ENCODE measurements at places on chromosomes 4 and X.

DNA sequence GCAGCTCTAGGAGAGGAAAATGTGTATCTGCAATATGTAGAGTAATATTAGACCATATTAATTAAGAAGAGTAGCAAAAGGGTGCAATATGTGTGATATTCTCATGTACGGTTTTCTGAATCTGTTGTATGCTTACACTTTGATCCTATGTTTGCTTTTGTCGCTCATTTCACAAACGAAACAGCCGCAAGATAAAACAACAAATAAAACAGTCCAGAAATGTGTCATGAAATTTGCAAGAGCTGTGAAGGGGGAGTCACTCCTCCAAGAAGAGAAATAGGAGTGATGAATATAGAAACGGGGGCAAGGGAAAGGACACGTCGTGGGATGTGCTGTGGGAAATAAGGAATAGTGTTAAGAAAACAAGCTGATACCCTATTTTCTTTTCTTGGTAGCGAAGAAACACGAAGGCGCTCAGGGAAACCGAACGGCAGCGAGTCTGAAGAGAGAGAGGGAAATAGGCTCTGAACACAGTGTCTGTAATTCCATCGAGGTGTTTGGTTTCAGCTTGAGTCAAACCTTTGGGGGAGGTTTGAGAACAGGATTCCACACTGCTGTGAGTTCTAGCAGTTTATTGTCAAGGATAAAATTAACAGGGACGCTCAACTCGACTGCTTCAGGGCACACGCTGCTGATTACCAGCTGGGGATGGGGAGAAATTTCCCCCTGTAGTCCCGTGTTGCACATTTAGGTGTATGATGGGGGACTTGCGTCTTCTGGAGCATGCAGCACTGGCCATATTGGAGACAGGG lies 595.6 kb upstream of the TENM3 start:
- no peak for DNase-seq

DNA sequence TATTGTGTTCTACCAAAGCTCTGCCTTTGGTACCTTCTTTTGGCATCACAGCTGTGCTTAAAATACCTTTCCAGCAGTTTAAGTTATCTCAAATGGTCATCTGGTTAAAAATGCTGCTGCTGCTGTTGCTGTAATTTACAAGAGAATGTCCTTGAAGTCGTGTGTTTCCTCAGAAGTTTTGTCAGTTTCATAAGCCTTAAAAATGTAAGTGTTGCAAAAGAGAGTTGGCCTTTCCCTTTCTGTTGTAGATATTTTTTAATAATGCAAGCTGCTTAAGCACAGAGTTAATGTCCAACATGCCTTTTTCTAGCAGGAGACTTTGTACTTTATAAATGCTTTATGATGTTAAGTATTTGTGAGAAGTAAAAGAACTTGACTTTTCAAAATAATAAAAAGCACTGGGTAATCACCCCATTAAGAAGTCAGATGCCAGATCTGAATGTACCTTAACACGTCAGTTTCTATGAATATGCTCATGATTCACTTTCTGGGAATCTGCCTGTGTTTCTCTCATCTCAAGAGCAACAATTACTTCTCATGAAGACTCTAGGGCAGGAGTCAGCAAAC lies 35.3 kb upstream of the TENM3 start:
- no peak for DNase-seq

GRCh38 chr4:186169945-186170802 lies 21.2 kb upstream of the CYP4V2 start:
- DNase-seq, result no peak

- no peak for DNase-seq
These were observed 48.4 kb downstream of the ATP8A1 start for GRCh38 chr4:42608551-42608950.

- DNase-seq, result no peak
These were observed 59.7 kb upstream of the BCOR start for GRCh38 chrX:40157228-40158035.

- DNase-seq, result no peak
These were observed 14.2 kb upstream of the MID1 start for GRCh38 chrX:10634392-10635161.

- no peak for DNase-seq
These were observed 447.5 kb upstream of the RASGEF1B start for GRCh38 chr4:81919223-81919622.

GRCh38 chrX:43314525-43314924 lies 341.6 kb upstream of the MAOA start:
- no peak for DNase-seq

DNA sequence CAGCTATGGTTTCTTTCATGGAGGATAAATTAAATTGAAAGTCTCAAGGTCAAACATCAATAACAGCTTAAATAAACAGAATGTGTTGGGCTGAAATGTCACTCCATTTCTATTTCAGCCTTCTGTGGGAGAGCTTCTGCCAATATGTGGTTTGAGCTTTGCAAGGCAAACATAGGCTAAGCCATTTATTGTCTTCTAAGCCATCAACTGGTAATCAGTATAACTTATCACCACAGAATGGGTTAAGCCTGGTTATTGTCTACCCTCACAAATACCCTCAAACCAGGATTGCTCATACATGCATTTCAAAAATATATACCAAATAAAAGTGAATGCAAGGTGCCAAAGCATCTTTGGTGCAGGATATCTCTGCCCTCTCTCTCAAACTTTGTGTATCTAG lies 52.7 kb downstream of the GABRB1 start:
- no peak for DNase-seq

DNA sequence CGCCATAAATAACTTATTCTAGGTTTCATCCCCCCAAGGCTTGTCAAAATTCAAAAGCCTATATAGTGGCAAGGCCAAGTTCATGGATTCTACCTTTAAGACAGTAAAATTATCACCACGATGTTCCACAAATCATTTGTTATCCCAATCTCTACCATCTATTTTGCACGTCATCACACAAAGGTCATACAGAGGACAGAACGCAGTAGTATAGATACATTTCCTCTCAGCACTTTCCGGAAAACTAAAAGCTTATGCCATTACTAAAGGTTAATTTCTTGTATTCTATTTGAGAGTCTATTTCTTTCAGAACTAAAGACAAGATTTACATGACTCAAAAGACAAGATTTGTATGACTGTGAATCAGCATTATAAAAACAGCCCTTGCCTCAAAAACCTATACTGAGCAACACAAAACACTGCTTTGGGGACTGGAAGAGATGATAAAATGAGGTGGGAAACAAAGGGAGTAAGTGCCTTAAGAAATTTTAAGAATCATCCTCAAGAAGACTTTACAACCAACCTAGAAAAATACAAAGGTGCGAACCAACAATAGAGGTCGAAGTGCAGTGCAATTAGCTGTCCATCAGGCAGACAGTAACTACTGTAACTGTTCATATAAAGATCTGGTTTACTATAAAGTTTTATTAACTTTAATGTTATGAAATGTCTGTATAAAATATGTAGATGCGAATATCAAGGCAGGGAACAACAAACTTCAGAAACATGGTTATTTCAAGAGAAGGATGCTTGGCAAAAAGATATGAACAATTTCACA lies 7.6 kb downstream of the UBE2D3 start:
- no peak for DNase-seq

DNA sequence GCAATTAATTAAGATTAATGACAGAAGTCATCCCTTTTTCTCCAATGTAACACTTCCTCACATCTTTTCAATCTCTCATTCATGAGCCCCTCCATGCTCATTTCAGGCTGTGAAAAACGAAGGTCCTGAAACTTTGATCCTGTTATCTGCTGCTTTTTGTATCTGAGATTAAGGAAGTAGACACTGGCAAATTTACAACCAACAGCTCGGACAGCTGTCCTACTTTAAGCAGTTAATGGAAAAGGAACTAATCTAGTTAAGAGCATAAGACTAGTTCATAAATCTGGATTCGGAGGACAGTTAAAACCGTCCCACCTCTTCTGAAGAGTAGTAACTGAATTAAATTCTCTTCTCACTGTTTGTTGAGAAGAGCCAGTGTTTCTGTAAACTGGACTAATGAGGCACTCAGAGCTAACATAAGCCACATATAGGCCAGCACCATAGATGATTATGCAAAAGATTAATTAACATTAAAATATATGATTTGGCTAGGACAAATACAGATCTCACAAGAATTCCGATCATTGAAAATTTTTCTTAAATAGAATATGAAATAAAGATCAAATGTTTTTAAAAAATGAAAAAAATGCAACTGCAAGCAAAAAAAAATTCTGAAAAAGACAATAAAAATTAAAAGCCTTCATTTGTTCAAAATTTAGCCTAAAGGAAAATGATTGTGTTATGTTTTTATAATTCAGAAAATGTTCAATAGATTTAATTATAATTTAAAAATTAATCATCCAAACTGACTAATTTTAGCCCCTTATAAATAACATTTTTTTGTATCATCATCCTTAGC lies 114.4 kb downstream of the ANTXR2 start:
- DNase-seq, result no peak

- DNase-seq, result no peak
These were observed 958.2 kb downstream of the PCDH7 start for GRCh38 chr4:31678356-31678755.

DNA sequence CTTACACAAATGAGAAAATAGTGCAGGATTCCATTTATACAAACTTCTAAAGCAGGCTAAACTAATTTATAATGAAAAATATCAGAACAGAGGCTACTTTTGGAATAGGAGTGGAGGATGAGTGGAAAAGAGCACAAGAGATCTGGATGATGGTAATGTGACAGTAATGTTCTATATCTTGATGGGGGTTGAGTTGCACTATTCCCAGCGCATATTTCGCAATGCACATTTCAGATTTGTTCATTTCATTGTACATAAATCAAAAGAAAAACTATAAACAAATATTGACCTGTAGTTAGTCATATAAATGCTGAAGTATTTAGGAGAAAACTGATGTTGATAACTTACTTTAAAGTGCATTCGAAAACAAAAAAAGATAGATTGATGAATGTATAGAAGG lies 177.0 kb upstream of the MAOA start:
- no peak for DNase-seq

DNA sequence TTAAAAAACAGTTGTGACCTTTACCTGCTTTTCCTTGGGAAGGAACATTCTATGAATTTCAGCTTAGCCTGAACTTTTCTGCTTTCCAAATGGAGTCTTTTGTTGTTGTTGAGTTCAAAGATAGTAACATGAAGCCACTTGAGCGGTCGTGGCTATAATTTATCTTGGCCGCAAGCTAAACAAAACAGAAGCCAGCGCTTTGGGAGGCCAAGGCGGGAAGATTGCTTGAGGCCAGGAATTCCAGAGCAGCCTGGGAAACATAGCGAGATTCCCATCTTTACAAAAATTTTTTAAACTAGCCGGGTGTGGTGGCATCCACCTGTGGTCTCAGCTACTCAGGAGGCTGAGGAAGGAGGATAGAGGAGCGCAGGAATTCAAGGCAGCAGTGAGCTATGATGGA lies 29.9 kb downstream of the TKTL1 start:
- no peak for DNase-seq

- no peak for DNase-seq
These were observed 96.0 kb downstream of the CBR4 start for GRCh38 chr4:168914095-168914494.

DNA sequence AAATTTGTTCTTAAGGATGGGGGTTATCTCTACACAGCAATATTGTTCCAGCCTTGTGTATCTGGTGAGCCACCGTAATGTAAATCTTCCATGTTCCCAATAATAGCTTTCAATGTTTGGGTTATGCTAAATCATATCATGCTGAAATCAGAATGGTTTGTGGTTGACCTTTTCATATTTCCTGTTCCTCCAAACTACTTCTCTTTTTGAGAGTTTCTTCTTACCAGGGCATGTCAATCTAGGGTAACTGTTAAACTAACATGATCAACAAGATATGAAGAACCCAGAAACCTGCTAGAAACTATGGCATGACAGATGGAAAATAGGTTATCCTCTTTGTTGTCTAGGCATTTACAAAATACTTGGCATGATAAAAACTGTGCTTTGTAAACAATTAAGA lies 22.0 kb downstream of the TNMD start:
- DNase-seq, result no peak

DNA sequence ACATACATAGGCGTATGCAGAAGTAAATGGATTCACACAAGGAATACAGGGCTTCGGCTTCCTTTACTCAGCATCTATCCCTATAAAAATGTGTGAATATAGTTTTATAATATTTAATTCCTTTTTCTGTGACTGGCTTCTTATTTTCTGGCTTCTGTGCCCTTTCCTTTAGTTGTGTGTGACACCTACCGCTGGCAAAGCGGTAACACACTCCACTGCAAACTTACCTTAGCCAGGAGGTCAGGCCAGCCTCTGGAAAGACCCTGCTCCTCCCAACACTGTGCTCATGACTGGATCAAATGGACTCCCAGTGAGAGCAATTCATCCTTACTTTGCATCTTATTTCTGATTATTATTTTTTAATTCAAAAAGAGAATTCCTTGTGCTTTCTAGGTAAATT lies 244.2 kb downstream of the ANK2 start:
- DNase-seq, result no peak

DNA sequence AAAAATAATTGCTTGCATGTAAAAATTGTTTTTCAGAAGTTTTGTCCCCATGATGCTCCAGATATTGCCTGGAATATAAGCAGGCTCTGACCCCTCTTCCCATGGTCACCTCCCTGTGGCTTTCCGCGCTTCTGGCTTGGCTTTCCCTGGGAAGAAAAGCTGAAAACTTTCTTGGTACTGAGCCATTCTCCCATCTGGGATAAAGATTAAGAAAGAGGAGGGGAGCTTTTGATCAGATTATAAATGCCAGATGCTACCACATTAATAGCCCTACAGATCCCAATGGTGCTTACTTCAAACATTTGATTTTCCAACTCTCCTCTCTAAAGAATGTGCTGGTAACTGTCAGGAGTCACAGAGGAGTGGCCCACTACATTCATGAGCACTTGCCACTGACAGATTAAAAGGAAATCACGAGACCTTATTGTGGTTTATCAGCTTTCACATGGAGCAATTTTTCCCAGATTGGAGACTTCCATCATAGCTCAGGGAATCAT lies 54.4 kb upstream of the GAB1 start:
- DNase-seq, result no peak

DNA sequence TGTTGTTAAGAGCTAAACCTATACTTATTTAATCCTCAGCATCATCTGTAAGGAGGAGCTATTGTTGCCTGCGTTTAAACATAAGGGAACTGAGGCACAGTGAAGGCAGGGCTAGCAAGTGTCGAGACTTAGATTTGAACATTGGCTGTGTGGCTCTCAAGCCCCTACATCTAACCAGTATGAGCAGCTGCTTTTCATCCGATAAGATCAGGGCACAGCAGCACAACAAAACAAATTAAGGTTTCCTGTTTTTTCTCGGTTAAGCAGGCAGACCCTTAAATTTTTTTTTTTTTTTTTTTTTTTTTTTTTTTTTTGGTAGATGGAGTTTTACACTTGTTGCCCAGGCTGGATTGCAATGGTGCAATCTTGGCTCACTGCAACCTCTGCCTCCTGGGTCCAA lies 35.6 kb downstream of the RAB40A start:
- DNase-seq, result no peak
